ENCODE measurements at places on chromosomes 13 and 19.
A peak's percentile ranks its signal among the peaks of the same experiment; 100 is the strongest.

GRCh38 chr13:105773241-105773640, 762.2 kb downstream of the EFNB2 start:
- no peak for DNase-seq

- DNase-seq = no peak
Measured at GRCh38 chr13:43626994-43627393, 159.8 kb downstream of the ENOX1 start.

DNA sequence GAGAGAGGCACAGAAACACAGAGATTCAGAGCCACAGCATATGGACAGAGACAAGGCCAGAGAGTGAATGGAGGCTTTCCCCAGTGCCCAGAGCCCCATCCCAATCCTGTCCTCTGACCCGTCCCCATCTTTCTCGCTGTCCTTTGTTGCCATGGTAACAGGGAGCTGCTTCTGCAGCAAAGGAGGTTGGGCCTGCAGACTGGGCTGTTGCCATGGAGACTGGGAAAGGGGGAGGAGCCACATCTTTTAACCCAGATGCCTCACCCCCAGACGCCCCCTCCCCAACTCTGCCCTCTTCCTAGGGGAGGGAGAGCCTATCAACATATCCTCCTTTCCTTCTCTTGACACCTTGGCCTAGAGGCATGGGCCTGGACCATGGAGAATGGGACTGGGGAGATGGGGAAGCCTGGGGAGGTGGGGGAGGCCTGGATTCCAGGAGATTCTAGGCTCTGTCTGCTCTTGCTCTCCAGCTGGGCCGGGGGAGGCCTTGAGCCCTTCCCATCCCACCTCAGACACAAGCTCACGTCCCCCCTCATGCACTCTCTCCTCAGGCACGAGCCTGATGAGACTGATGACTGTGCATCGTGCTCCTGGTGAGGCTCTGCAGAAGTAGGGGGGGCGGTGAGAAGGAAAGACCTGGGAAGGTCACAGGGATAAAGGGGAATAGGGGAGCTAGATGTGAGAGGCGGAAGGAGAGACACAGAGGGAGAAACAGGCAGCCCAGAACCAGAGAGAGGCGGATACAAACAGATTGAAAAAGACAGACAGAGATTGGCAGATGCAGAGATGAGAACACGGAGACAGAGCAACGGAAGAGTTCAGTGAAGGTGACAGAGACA, 2.1 kb upstream of the ATP1A3 start:
- DNase-seq = no peak

GRCh38 chr13:78409172-78409571, 194.2 kb downstream of the POU4F1 start:
- no peak for DNase-seq

GRCh38 chr13:48110132-48110868, 15.4 kb upstream of the MED4 start:
- no peak for DNase-seq

GRCh38 chr19:4139614-4140236, 13.7 kb upstream of the CREB3L3 start:
- peak; percentile 60 for DNase-seq

GRCh38 chr13:27022571-27023311, 148.9 kb downstream of the USP12 start:
- no peak for DNase-seq

DNA sequence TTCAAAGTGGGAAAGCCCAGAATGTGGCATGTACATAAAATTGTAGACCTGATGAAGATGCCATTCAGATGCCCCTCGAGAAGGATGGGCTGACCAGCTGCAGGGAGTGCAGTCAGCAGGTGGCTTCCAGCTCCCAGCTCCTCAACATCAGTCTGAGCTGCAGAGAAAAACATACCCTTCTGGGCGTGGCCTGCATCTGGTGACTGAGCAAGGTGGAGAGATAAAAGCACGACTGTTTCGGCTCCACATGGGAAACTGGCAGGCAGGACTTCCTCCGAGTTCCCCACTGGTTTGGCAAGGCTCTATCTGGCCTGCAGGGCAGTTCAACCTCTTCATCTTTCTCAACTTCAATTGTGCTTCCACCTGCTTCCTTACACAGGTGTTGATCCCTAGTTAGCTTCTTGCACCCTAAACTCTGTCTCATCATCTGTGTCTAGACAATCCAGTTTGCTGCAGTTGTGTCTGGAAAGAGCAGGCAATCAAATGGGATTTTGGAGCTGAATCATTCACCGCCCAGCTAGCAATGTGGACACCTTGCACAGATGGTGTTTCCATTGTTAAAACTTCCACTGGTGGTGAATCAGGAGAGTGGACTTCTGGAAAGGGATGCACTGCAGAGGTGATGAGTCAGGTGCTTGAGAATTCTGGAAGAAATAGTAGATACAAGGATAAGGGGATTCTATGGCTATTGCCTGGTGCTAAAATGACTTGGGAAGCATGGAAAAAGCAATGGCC, 56.8 kb downstream of the POLR1D start:
- DNase-seq = no peak

DNA sequence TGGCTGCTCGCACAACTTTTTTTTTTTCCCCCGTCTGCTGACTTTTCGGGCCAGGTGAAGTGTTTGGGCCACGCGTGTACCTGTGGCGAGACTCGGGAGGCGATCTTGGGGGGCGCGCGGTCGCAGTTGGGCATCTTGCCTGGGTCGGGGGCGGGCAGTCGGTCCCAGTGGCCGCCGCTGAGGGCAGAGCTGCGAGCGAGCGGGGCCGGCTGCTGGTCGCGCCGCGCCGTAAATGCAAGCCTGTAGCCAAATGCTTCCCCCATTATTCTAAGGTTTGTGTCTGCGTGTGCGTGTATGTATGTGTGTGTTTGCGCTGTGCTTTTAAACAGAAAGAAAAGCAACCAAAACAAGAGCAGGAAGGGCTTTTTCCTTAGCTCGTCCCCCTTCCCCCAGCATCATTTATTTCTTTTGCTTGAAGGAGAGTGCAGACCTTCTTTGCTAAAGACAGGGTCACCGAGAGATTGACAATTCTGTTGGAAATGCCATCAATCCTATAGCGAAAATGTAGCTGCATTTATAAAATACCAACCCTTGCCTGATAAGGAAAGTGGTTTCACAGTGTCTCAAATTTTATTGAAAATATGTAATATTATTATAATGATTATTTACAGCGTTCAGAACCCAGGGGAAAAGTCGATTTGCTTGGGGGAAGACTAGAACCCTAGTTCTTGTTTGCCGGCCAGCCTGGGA, 143.2 kb upstream of the ZNF536 start:
- no peak for DNase-seq

GRCh38 chr19:44677019-44677811, 5.9 kb downstream of the CEACAM19 start:
- DNase-seq = peak; percentile 40

- DNase-seq = no peak
Measured at GRCh38 chr19:14022469-14022868, 5.5 kb upstream of the RLN3 start.

GRCh38 chr13:76293346-76293745, 592.9 kb downstream of the KCTD12 start:
- DNase-seq = no peak

DNA sequence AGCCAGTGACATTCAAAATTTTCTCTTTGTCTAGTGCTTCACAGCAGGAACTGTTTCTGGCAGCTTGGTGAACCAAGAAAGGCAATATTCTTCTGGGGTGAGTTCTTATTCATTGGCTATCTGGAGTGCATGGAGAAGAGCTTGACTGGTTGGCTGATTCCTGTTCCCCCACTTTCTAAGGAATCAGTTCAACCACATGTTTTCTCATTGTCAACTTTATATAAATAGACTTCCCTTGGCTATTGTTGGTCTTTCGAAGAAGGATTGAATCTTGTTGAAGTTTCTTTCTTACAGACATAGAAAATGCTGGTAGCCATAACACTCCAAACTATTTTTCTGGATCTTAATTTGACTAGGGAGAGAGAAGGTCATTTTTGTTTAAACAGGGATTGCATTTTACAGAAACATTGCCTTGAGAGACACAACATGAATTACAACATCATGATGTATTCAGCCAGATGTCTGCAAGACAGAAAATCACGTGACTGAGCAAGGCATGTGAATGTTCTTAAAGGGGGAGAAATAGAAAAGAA, 85.2 kb downstream of the EDNRB start:
- peak; percentile 52 for DNase-seq

DNA sequence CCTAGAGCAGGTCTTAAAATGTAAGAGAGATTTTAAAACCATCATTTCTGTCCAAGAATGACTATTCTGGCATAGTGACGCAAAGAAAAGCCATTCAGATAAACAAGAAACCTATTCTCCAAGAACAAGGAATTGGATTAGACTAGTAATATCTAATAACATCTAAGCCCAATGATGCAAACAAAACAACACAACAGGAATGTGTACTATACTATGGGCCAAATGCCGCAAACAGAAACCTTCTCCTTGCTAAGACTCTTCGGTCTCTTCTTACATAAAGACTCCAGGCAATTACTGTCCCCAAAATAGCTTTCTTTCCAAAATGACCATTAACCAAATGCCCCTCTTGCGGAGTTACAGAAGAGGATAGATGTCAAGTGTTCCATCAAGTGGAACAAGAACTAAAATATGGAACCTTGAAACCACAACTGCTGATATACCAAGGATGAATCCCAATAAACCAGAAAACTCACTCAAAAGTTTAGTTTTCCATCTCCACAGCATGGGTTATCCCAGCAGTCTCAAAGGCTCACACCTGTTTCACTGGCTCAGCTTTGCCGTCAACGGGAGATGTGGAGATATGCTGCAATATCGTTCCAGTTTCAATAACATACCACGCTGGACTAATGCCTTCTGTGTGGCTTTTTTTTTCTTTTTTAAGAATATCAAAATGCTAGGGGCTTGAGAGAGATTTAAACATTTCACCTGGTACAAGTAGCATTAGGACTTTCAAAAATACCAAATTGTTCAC, 76.2 kb downstream of the FOXO1 start:
- no peak for DNase-seq

GRCh38 chr13:21717817-21718216, 46.9 kb downstream of the FGF9 start:
- DNase-seq = no peak

- peak; percentile 81 for DNase-seq
Measured at GRCh38 chr19:51501594-51502263, at the start of gene SIGLEC12. SIGLEC12 (minus strand) TSS chr19:51501800; CDS start chr19:51501733, 67 bp downstream.

GRCh38 chr13:59459972-59460371, 703.8 kb downstream of the DIAPH3 start:
- DNase-seq = no peak

GRCh38 chr19:4432918-4433506, 24.6 kb downstream of the UBXN6 start:
- DNase-seq = no peak

DNA sequence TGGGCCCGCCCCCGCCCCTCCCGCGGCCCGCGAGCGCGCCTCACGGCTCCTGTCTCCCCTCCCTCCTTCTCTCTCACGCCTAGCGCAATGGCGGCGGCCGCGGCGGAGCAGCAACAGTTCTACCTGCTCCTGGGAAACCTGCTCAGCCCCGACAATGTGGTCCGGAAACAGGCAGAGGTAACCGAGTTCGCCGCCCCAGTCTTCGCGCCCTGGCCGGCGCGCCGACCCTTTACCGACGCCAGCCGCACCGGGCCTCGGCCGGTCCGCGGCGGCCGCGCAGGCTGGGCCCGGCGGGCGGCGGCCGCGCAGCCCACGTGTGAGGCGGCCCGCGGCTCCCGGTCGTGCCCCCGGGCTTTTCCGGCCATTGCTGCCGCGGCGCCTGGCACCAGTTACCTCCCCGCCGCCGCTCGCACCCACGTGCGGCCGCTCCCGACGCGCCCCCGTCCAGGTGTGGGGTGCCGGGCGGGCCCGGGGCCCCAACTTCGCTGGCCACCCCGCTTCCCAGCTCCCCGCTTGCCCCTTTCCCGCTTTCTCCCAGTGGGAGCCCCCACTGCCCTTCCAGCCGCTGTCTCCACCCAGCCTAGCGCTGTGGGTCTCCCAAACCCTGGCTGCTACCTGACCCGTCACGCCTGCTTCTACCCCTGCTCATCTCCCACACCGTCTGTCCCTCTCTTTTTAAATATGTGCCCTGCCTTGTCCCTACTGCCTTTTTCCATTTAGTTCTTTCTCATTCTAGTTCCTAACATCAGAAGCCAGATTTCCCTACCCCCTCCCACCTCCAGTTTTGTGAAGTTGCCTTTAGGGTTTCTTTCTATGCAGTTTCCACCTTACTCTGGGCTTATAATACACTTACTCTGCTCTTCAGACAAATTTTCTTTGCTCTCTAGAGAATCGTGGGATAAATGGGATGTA, 23.4 kb downstream of the IPO5 start:
- DNase-seq = peak; percentile 15

DNA sequence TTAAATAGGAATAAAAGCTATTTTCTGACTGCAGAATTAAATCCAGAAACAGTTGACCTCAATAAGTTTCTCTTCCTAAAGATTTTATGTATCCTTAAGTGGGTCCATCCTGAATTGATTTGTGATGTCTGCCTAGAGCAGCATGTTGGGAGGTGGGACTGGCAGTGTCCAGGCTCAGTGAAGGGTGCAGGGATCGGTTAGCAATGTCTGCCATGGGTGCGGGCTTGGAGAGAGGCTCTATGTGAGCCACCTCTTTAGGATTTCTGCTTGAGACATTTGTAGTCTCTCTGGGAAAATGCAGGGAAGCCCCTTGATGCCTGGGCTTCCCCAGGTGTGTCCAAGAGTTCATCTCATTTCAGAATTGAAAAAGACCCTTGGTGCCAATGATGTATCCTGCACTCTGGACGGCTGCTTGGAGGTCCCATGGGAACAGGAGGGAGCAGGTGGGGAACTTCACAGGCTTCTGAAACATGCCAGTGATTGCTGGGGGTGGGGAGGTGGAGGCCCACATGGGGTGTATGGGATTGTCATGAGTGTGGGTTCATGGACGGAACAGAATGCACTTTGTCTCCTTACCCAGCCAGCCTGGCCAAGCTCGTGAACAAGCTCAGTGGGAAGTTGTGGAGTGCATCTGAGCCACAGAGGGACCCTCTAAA, 6.2 kb upstream of the COLGALT1 start:
- no peak for DNase-seq

Measured in inflammatory macrophage treated with lipopolysaccharide for 1 hour (primary cell).